Thymus (tissue), 14 donors: ENCODE measurements at places on chromosomes 2 and 18. TPM values are rescaled to one million over a fixed set of nuclear protein-coding genes. Genes with fewer than 3 reads are reported as not detected.

The IL37 gene
- 0.43 TPM for polyA plus RNA-seq

The NDUFB3 gene
- 83.0 TPM for polyA plus RNA-seq

The EIF5B gene
- 26.3 TPM for polyA plus RNA-seq

The LOXL3 gene
- 1.6 TPM for polyA plus RNA-seq

The ABI2 gene
- 19.5 TPM for polyA plus RNA-seq

The FBXO48 gene
- 1.4 TPM for polyA plus RNA-seq

The ACP1 gene
- polyA plus RNA-seq: 108 TPM

The GREB1 gene
- 0.43 TPM for polyA plus RNA-seq

The DYNC1I2 gene
- polyA plus RNA-seq: 74.2 TPM

The IL1F10 gene
- 1.1 TPM for polyA plus RNA-seq

The SLC9A4 gene
- polyA plus RNA-seq: 0.66 TPM

The TOGARAM2 gene
- 3.3 TPM for polyA plus RNA-seq
